ENCODE measurements at places on chromosomes 1 and 21.

DNA sequence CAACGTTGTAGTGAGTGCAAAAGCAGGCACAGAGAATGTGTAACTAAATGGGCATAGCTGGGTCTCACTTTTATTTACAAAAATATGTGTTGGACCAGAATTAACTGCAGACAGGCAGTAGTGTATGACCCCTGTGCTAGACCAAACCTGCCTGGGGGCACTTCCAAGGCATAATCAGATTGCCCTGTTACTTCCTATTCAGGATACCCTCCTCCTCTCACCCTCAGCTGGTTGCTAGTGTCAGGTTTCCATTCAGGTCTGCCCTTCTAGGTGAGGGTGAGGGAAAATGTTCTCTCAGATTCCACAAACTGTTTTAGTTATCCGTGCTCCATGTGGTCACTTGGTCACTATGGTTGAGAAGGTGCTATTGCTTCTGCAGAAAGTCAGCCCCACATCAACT lies 387.3 kb downstream of the LMX1A start:
- DNase-seq: no peak

GRCh38 chr1:201127755-201128455 lies 921 bp upstream of the ASCL5 start:
- peak; percentile 34 for DNase-seq

- DNase-seq: peak; percentile 8
Observed at GRCh38 chr1:43890815-43891214, 42.8 kb upstream of the ARTN start.

DNA sequence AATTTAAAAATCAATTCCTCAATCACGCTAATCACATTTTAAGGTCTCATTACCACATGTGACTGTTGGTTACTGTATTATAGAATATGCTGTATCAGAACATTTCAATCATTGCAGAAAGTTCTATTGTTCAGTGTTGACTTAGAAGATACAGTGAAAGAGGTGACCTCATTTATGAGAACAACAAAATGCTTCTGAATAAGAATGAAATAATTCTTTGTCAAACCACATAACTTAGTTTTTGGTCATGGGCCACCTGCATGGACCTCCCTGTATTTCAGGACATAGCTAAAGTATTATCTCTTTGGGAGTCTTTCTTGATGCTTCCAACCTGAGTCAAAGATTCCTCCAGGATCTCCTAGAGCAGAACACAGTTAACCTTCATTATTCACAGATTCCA lies 22.3 kb downstream of the MFSD2A start:
- no peak for DNase-seq

GRCh38 chr1:204961765-204962419 lies 81.1 kb upstream of the CNTN2 start:
- no peak for DNase-seq

GRCh38 chr1:151984313-151984956 lies 9.2 kb downstream of the S100A10 start:
- DNase-seq: no peak

Measured in foreskin fibroblast (primary cell).